Placental pericyte (primary cell): ENCODE measurements at places on chromosomes 11 and 22. TPM values are rescaled to one million over a fixed set of nuclear protein-coding genes. Genes with fewer than 3 reads are reported as not detected.

CHRM4 gene
- not detected in 2 replicates for total RNA-seq

SUSD2 gene
- total RNA-seq, result 0.44 and 17.2 TPM in 2 replicates

POLD3 gene
- 6.3 and 19.8 TPM in 2 replicates for total RNA-seq

ANAPC15 gene
- total RNA-seq, result 25.5 and 43.1 TPM in 2 replicates

GGTLC3 gene
- total RNA-seq, result not detected in 2 replicates

KDM4E gene
- total RNA-seq, result not detected in 2 replicates

MS4A15 gene
- not detected in 2 replicates for total RNA-seq

PRR5 gene
- 14.7 and 27.6 TPM in 2 replicates for total RNA-seq

KCTD14 gene
- total RNA-seq, result 0.44 and 1.7 TPM in 2 replicates

TMEM45B gene
- not detected in 2 replicates for total RNA-seq

CTTN gene
- 343 and 476 TPM in 2 replicates for total RNA-seq

FGF19 gene
- not detected in 2 replicates for total RNA-seq

TRIOBP gene
- total RNA-seq, result 265 and 271 TPM in 2 replicates

VWA5A gene
- 1.5 and 25.2 TPM in 2 replicates for total RNA-seq

ARL14EP gene
- 12.7 and 13.0 TPM in 2 replicates for total RNA-seq

SEPTIN5 gene
- 17.0 and 61.9 TPM in 2 replicates for total RNA-seq

MIOX gene
- 0.14 TPM in 1 of 2 replicates, not detected in the other for total RNA-seq

CRACR2B gene
- 0.66 and 1.4 TPM in 2 replicates for total RNA-seq

TCN2 gene
- total RNA-seq, result 3.0 and 8.1 TPM in 2 replicates

DERL3 gene
- 0.43 and 9.0 TPM in 2 replicates for total RNA-seq
